ENCODE measurements at places on chromosomes 12 and 14. TPM values are rescaled to one million over a fixed set of nuclear protein-coding genes. Genes with fewer than 3 reads are reported as not detected.

- H3K36me3 ChIP-seq = no peaks in the 10 kb centered on the region
- H3K4me3 ChIP-seq = no peak overlapping the region
- peaks cover 8% of the 10 kb centered on the region for H3K27me3 ChIP-seq
- H3K27ac ChIP-seq = no peak overlapping the region
These were observed 49.2 kb upstream of the ERGIC2 start for GRCh38 chr12:29429999-29430715.

GRCh38 chr14:32545095-32545494 is 216.0 kb downstream of the AKAP6 start:
- peaks cover 2% of the 10 kb centered on the region for H3K27me3 ChIP-seq
- H3K4me1 ChIP-seq = no peaks in the 10 kb centered on the region
- H3K27ac ChIP-seq = no peak overlapping the region
- no peaks in the 10 kb centered on the region for H3K36me3 ChIP-seq

DNA sequence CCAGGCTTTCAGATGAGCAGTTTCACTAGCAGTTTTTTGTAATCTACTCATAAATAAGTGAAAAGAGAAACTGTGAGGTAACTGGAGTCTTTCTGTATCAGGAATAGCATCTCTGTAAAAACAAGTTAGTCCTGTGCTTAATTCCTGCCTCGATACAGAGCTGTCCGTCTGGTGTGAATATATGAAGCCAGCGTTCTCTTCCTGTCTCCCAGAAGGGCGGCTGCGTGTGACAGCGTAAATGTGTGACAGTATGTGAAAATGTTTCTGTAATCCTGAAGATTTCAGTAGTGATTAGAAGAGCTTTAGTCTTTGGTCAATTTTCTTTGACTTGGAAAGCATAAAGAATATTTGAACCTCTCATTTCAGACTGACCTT is 150.3 kb downstream of the FBXL14 start:
- no peaks in the 10 kb centered on the region for H3K4me1 ChIP-seq
- no peak for DNase-seq
- H3K36me3 ChIP-seq = peaks cover 19% of the 10 kb centered on the region
- H3K4me3 ChIP-seq = no peak overlapping the region
- no peak overlapping the region for H3K27ac ChIP-seq
- H3K27me3 ChIP-seq = no peaks in the 10 kb centered on the region

The GZMH gene
- total RNA-seq = 45.0 TPM

The TEAD4 gene
- 7.2 TPM for total RNA-seq

DNA sequence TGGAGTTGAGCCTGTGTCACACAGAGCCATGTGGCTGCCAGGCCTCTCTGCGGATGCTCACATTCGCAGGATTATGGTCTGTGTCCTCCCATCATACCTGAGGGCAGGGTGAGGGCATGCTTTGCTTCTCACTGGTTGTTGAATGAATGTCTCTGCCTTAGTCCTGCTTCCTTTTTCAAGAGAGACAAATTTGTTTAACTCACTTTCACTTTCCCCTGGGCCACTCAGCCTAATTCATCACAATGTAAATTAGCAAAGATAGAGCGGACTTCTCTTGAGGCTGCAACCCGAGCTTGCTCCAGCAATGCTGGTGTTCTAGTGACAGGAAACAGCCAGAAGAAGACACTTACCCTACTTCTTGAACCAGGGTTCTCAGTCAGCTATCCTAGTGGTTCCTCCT is 35.5 kb upstream of the PAX9 start:
- no peaks in the 10 kb centered on the region for H3K36me3 ChIP-seq
- H3K4me1 ChIP-seq = no peaks in the 10 kb centered on the region
- no peak for DNase-seq

The MARS1 gene
- 389 TPM for total RNA-seq

The KLHL33 gene
- total RNA-seq = 0.05 TPM

The IAPP gene
- total RNA-seq = not detected

The RAPGEF3 gene
- 0.43 TPM for total RNA-seq

DNA sequence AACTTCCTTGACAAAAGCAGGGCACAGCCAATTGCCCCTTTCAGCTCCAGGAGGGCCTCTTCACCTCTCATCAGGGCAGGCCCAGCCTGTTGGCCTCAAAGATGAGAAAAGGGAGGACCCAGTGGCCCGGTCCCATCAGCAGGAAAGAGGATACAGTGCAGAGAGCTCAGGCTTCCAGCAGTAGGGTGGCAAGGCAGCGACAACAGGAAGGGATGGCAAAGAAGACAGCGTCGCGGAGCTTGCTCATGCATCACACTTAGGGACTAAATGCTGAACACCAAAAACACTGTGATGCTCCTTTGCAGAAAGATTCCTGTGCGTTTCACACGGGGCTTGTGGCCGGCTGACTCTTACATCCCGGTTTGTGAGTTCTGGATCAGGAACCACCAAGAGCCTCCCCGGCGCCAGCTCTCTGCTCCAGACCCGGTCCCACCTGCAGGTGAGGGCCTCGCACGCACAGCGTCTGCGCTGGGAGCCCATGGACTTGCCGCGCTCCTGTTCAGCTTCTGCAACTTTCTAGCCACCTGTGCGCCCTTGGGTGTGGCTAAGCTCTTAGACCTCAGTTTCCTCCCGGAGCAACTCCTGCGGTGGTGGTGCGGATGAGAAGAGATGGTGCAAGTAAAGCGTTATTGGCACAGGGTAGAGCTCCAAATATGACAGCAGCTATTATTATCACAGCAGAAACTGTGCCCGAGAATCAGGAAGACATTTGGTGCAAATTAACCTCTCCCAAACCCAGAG is 15.3 kb upstream of the BCL7A start:
- H3K4me3 ChIP-seq = no peak overlapping the region
- peaks cover 14% of the 10 kb centered on the region for H3K27me3 ChIP-seq
- DNase-seq = peak; percentile 30
- no peaks in the 10 kb centered on the region for H3K36me3 ChIP-seq
- H3K27ac ChIP-seq = no peak overlapping the region

DNA sequence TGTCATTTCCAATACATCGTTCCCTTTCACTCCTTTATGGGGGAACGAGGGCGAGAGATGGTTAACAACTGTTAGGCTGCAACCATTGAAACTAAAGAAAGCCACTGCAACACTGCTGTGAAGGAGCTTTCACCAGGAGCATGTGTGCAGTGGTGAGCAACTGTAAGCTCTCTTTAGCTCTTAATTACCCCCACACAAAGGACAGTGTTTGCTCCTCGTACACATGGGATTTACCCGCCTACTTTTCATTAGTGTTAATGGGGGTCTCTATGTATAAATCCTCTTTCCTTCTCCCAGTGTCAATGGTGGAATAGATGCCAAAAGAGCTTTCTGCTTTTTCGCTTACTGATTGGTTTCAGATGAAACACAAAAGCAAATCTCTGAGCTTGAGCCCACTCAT is 343.1 kb downstream of the FLRT2 start:
- no peak for DNase-seq
- H3K4me1 ChIP-seq = no peaks in the 10 kb centered on the region
- no peak overlapping the region for H3K27ac ChIP-seq
- no peak overlapping the region for H3K4me3 ChIP-seq
- H3K36me3 ChIP-seq = no peaks in the 10 kb centered on the region

DNA sequence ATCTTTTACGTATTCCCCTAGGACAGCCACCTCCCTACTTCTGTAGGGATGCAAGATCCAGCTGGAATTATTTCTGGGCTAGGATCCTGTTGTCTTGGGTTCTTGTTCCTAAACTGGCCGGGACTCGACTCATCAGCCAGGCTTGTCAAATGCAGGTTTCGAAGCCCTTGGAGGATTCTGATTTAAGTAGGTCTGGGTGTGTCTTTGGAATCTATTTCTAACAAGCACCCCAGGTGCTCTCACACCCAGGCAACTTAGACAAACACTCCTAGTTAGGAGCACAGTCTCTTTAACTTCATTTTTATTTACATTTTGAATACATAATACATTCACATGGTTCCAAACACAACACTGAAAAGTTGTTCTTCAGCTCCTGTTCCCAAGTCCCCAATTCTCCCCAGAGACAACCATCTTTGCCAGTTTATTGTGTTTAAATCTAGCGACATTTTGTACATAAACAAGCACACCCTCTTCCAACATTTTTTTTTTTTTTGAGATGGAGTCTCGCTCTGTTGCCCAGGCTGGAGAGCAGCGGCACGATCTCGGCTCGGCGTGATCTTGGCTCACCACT is 20.9 kb downstream of the MORN3 start:
- no peak for DNase-seq
- H3K4me1 ChIP-seq = peaks cover 15% of the 10 kb centered on the region
- H3K36me3 ChIP-seq = peaks cover 8% of the 10 kb centered on the region
- no peaks in the 10 kb centered on the region for H3K27me3 ChIP-seq
- H3K27ac ChIP-seq = no peak overlapping the region

- no peak overlapping the region for H3K4me3 ChIP-seq
- H3K27ac ChIP-seq = no peak overlapping the region
- H3K36me3 ChIP-seq = no peaks in the 10 kb centered on the region
- peaks cover 25% of the 10 kb centered on the region for H3K27me3 ChIP-seq
- no peaks in the 10 kb centered on the region for H3K4me1 ChIP-seq
These were observed 140.9 kb downstream of the TMEM30B start for GRCh38 chr14:61140271-61140670.

- peaks cover 6% of the 10 kb centered on the region for H3K27me3 ChIP-seq
- H3K4me3 ChIP-seq = peak overlapping the region; percentile 93
- peak; percentile 88 for DNase-seq
- no peaks in the 10 kb centered on the region for H3K36me3 ChIP-seq
These were observed 1.4 kb downstream of the DAAM1 start for GRCh38 chr14:59189786-59190368.

DNA sequence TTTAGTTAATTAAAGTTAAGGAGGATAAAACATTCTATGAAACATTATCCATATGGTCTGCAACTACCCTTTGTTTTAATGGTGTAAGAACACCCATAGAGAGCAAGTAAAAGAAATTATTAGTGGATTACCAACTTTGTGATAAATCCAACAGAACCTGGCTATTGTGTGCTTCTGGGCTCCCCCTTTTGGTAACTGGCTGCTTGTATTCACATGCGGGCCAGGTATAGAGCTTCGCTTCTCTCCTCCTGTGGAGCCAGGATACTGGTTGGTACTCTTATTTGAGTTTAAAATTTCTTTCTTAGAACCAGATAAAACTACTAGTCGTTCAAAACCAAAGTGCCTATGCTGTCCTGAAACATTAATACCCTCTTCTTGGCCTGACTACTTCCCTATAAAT is 81.0 kb downstream of the PTPRR start:
- no peaks in the 10 kb centered on the region for H3K4me1 ChIP-seq
- H3K4me3 ChIP-seq = no peak overlapping the region
- H3K27ac ChIP-seq = no peak overlapping the region

The TEX22 gene
- total RNA-seq = 2.4 TPM

The PNMA1 gene
- 23.2 TPM for total RNA-seq

- no peak overlapping the region for H3K4me3 ChIP-seq
- H3K4me1 ChIP-seq = no peaks in the 10 kb centered on the region
- H3K27ac ChIP-seq = no peak overlapping the region
- H3K27me3 ChIP-seq = peaks cover 6% of the 10 kb centered on the region
These were observed 4.5 kb downstream of the EDDM3A start for GRCh38 chr14:20750194-20750593.

- DNase-seq = peak; percentile 35
- H3K4me1 ChIP-seq = no peaks in the 10 kb centered on the region
- H3K36me3 ChIP-seq = peaks cover 11% of the 10 kb centered on the region
- no peak overlapping the region for H3K4me3 ChIP-seq
- H3K27ac ChIP-seq = no peak overlapping the region
These were observed 49.9 kb downstream of the HELB start for GRCh38 chr12:66352197-66352596.

The VRK1 gene
- 63.1 TPM for total RNA-seq

The PRB2 gene
- not detected for total RNA-seq

DNA sequence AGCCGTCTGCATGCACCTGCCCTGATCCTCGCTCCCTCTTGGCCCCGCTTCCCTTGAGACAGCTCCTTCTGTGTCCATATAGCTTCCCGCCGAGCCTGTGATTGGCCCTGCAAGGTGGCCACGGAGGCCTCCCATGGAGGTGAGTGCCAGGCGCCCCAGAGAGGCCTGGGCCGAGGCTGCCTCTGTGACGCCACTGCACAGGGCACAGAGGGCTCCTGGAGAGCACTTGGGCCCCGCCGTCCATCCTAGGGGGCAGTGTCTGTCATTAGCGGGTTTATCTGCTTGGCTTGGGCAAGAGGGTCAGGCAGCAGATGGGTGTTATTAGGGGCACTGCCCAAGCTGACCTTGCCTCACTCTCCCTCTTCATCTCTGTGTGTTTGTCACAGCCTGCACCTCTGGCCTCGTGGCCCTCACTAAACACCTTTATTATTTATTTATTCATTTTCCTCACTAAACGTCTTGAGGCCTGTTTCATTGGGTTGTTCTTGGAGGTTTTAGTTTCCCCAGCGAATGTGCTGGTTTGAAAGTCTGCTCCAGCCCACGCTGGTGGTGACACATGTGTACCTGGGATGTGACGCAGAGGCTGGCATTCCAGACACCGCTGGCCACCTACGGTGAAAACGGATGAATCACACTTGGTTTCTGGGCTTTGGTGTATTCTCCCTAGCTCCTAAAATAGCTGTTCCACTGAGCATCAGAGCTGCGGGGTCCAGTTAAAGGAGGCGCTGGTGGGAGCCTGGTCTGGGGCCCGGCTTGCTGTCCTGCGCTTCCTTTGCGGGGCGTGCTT is 5.9 kb downstream of the ZFYVE21 start:
- H3K36me3 ChIP-seq = no peaks in the 10 kb centered on the region
- no peak overlapping the region for H3K27ac ChIP-seq
- H3K27me3 ChIP-seq = no peaks in the 10 kb centered on the region
- peak; percentile 70 for DNase-seq
- H3K4me1 ChIP-seq = peaks cover 43% of the 10 kb centered on the region

- H3K4me3 ChIP-seq = no peak overlapping the region
- H3K27me3 ChIP-seq = no peaks in the 10 kb centered on the region
- H3K36me3 ChIP-seq = peaks cover 9% of the 10 kb centered on the region
- H3K4me1 ChIP-seq = peaks cover 7% of the 10 kb centered on the region
- no peak for DNase-seq
- no peak overlapping the region for H3K27ac ChIP-seq
These were observed 9.0 kb upstream of the HSPA2 start for GRCh38 chr14:64531567-64531966.
